ENCODE measurements at places on chromosomes 12 and 14. TPM values are rescaled to one million over a fixed set of nuclear protein-coding genes. Genes with fewer than 3 reads are reported as not detected.

NGB gene
- not detected for total RNA-seq

KRT72 gene
- not detected for total RNA-seq

TAS2R46 gene
- total RNA-seq, result not detected

SYNDIG1L gene
- total RNA-seq, result not detected

PAPLN gene
- total RNA-seq, result 4.0 TPM

CHGA gene
- 3.0 TPM for total RNA-seq

IFNG-AS1 gene
- not detected for total RNA-seq
